ENCODE measurements at places on chromosomes 13 and 19.

- no peak for DNase-seq
Measured at GRCh38 chr13:64925284-64925683, 2304.9 kb downstream of the PCDH9 start.

GRCh38 chr13:105825071-105825470, 710.4 kb downstream of the EFNB2 start:
- no peak for DNase-seq

- no peak for DNase-seq
Measured at GRCh38 chr19:58569191-58569942, 3.8 kb downstream of the MZF1 start.

DNA sequence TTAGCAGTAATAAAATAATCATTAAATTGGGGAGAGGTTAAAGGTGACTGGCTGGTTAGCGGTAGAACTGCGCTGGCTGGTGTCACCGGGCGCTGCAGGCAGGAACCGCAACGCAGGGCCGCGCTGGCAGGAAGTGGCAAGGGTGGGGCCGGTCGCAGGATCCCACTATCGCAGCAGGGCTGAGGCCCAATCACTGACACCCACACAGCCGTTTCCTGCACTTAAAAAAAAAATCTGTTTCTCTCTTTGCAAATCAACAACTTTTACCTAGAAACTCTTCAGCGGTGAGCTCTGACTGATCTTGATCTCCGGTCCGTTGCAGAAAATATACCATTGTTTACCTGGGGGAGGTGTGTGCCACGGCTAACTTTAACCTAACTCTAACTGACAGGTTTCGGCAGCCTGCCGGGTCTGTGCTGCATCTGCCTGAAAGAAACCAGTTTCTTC, 46.9 kb downstream of the KLF2 start:
- no peak for DNase-seq

GRCh38 chr19:7925171-7925851, 624 bp downstream of the CTXN1 start:
- DNase-seq = peak; percentile 39

- no peak for DNase-seq
Measured at GRCh38 chr13:99545979-99546378, 44.7 kb downstream of the TM9SF2 start.

DNA sequence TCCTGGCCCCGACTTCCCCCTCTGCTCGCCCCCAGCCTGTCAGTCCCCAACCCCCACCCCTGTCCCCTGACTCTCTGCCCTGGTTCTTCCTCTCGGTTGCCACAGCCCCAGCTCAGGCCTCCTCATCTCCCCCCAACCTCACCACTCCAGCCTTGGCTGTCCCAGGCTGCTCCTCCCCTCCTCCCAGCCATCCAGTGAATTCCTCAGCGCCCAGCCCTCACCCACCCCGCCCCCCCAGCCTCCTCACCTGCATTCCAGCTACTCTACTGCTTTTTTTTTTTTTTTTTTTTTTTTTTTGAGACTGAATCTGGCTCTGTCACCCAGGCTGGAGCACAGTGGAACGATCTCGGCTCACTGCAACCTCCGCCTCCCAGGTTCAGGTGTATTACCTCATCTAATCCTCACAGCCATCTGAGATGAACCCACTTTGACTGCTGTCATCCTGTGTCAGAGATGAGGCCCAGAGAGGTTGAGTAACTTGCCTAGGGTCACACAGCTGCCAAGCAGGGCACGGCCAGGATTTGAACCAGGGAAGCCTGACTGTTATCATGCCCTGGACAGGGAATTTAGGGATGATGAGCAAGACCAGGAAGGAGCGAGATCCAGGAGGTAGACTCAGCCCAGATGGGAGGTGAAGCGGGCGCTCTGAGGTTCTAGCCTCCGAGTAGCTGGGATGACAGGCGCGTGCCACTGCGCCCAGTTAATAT, 2.6 kb downstream of the SULT2B1 start:
- no peak for DNase-seq

- DNase-seq = no peak
Measured at GRCh38 chr13:50617134-50617721, 226.3 kb downstream of the DLEU7 start.

DNA sequence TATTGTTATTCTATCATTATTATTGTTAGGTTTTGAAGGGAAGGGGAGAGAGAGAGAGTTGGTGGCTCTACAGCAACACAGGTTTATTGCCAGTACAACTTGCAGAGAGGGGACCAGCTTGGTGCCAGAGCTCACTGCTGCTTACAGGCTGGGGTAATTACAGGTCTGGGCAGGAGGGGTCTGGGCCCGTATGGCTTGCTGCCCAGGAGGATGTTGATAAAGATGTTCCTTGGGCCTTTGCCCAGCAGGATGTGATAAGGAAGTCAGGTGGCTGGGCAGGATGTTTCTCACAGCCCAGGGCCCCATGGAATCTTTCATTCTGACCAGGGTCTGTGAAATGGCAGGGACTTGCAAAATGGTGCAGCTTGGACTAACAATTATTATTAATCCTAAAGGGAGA, 64.2 kb upstream of the ZNF599 start:
- no peak for DNase-seq

DNA sequence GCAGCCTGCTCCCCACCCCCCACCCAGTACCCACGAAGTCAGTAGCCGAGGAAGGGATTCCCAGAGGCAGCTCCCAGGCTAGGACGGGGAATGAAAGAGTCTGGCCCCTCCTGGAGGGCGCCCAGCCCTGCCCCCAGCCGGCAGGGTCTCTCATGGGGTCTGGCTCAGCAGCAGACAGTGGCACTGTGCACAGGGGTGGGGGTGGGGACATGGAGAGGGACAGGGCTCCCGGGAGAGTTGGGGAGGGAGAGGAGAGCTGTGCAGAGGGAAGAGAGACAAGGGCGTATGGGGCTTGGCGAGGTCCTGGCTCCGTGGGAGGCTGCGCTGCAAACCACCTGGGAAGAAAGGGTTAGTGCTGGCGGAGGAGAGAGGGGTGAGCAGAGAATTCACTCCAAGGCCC, 27.7 kb upstream of the ASF1B start:
- DNase-seq = no peak

GRCh38 chr13:50073340-50073739, 58.1 kb downstream of the KCNRG start:
- DNase-seq = no peak

DNA sequence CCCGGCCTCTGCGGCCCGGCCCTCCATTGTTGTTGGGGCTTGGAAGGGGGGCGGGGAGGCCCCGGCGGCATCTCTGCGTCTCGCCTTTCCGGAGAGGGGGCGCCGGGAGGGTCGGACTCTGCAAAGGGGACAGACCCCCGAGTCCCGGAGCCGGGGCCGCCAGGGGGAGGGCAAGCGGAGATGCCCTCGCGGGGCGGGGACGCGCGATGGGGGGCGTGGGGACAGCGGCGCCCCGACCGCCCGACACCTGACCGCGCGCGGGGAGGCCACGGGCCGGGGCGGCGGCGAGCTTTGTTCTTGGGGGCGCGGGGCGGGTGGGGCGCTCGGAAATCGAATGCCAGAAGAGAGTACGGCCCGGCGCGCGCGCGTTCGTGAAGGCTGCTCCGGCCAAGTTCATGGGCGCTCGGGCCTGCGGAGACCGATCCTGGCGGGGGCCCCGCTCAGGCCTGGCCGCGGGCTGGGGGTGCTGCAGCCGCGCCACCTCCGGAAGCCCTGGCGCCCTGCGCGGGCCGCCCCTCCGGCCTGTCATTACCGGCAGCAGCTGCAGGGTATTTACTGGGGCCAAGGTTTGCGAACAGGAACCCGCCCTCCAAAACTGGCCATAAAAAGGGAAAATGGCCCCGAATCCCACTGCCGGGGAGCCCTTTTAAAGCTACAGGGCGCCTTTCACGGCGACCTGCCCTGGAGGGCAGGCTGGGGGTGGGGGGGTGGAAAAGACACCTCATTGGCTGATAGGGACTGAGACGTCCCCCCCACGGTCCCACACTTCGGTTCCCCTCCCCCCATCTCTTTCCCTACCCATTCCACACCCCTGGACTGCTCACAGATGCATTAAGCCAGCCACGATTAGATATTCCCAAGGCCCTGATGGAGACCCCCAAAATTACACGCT, 11.1 kb upstream of the NANOS3 start:
- no peak for DNase-seq

DNA sequence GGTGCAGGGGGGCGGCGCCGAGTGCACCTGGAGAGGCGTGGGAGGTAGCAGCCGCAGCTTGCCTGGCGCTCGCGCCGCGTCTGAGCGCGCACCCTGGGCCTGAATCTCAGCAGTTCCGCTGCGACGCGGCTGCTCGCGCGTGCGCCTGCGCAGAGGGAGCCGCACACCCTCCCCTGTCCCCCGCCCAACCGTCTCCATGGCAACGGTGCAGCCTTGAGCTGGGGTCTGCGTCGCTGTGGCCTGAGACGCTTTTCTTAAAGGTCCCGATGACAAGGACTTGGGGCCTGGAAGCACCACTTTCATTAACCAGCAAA, at the start of gene PNMA8B:
TSS of gene PNMA8B (minus strand) at position 82 of the 314 bp plus-strand sequence. CDS start 402 bp downstream, outside the sequence.
- DNase-seq = no peak

- no peak for DNase-seq
Measured at GRCh38 chr19:29539131-29539530, 13.3 kb downstream of the VSTM2B start.

DNA sequence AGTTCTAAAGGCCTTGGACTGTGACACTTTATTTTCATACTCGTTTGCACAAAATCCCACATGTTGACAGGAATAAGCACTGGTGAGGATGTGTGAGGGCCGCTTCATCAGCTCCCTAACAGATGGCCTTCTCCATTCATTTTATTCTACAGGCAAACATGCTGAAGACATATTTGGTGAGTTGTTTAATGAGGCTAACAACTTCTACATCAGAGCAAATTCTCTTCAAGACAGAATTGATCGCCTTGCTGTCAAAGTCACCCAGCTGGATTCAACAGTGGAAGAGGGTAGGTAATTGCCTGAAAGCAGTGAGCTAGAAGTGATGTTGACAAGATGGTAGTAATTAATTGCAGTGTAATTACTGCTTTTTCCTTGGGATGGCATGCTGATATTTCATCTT, 95.7 kb downstream of the GPR12 start:
- no peak for DNase-seq

DNA sequence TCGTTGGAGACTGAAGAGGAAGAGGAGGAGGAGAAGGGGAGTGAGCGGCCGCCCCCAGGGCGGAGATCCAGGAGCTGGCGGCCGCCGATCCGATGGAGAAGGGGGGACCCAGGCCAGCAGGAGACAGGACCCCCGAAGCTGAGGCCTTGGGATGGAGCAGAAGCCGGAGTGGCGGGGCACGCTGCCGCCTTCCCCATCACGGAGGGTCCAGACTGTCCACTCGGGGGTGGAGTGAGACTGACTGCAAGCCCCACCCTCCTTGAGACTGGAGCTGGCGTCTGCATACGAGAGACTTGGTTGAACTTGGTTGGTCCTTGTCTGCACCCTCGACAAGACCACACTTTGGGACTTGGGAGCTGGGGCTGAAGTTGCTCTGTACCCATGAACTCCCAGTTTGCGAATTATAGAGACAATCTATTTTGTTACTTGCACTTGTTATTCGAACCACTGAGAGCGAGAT, 1.8 kb downstream of the GADD45B start:
- no peak for DNase-seq

GRCh38 chr19:53078668-53079067, 24.6 kb downstream of the ZNF160 start:
- no peak for DNase-seq

GRCh38 chr13:27264648-27265047, 6.0 kb upstream of the RASL11A start:
- no peak for DNase-seq

GRCh38 chr19:16676101-16676798, 15.3 kb downstream of the TMEM38A start:
- DNase-seq = no peak

GRCh38 chr19:16265890-16266585, 58.6 kb upstream of the KLF2 start:
- no peak for DNase-seq

DNA sequence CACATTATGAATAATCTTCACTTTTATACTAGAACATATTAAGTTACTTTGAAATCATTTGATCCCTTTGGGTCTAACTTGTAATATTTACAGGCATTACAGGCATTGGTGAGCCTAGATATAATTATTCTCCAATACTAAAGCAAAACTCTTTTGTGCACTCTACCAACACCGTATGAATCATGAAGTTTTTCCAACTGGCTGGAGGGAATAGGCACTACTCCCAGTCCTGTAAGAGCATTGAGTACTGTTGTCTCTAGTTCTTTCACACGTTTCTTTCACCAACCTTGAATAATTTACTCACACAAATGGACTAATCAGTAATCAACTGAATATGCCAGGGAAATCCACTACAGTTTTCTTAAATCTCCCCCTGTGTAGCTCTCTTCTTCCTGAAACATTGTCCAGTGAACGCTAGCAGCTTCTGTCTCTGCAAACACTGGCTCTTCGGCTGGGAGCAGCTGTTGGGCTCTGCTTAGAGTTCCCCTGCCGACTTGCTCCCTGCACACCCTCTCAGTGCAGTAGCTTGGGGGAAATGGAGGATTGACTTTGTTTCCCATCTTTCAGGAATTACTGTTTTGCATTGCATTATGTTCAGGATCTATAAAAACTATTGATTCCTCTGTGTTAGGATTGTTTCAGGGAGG, 476.7 kb downstream of the RFC3 start:
- peak; percentile 73 for DNase-seq

DNA sequence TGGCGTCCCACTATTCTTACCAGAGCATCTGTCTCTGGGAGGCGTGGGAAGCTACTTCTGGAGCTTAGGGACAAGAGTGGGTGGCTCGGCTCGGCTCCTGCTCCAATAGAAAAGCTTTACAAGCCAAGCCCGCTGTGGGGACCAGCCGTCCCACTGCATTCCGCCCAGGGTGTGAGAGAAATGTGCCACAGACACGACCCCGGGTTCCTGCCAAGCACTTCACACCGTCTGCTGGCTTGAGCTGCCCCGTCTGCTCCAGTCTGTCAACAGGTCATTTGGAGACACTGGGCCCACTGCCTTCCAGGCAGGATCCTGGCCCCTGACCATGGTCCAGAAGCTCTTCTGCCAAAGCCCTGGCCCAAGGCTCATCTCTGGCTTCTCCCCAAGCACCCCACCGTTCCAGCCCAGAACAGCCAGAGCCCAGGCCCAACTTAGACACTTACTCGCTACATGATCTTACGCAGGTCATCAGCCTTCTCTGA, 6.5 kb upstream of the FKRP start:
- no peak for DNase-seq

GRCh38 chr13:95530178-95530577, 22.3 kb upstream of the CLDN10 start:
- peak; percentile 88 for DNase-seq

DNA sequence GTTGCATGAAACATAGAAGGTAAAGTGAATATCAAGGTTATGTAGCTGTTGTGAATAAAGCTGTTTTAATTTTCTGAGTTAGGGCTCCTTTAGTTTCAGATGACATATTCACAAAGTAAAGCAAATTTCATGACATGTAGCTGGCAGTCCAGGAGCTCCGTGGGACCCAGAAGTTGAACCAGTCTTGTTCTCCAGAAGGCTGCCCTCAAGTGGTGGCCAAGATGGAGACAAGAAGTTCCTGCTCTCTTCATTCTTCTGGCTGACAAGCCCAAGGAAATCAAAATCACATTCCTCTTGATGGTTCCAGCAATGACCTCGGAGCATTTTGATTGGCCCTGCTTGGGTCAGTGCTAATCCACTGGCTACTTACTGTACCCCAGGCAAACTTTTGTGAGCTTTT, 128.7 kb downstream of the LIG4 start:
- no peak for DNase-seq
